Endothelial cell (in vitro differentiated cells): ENCODE measurements at places on chromosomes 6 and 20.

GRCh38 chr20:7399575-7399974, 540.7 kb downstream of the HAO1 start:
- no peak for DNase-seq

DNA sequence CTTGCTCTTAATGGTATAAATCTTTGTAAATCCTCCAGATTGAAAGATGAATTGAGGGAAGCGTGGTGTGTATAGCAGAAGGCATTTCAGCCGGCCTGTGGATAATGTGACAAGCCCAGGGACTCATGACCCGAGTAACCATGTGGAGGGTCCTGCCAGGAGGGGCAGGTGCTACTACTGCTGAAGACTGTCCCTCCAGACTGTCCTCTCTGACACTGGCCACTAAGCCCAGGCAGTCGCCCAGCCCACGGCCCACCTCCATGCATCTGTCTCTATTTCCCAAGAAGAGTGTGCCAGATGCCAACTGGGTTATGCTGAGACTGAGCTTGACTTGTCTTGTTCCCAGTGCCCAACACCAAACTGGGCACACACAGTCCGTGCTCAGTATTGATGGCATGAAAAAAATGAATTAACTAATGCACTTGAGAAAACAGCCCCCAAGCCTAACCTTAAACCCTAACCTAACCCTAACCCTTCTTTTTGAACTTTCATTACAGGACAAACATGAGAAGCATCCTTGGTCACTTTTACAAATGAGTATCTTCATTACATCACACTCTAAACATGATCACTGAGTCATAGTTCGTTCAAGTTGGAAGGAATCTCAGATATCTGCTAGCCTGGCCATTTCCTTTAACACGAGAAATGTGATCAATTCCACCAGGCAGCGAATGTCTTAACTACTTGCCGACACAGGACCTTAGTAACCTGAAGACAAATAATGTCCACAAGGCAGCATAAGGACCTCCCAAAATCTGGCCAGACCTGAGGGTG, 182.2 kb upstream of the RREB1 start:
- DNase-seq, result no peak

GRCh38 chr6:103177791-103178190, 1681.9 kb downstream of the HACE1 start:
- DNase-seq, result no peak

DNA sequence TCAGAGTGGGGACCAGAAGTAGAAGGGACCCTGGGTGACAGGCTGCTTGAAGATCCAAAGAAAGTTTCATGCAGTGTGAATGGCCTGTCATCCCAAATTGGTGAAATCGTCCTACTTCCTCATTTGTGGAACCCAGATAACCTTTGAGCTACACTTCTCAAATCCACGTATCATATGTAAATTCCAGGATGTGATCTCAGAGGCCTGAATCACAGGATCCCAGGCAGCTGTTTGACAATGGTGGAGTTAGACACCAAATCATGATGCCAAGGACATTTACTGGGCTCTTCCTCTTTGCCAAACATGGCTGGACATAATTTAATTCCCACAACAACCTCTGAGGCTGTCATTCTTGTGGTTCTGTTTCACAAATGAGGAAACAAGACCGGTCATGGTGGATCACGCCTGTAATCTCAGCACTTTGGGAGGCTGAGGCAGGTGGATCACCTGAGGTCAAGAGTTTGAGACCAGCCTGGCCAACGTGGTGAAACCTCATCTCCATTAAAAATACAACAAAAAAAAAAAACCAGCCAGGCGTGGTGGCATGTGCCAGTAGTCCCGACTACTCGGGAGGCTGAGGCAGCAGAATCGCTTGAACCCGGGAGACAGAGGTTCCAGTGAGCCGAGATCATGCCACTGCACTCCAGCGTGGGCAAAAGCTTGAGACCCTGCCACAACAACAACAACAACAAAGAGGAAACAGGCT, 39.9 kb upstream of the TTPAL start:
- no peak for DNase-seq

DNA sequence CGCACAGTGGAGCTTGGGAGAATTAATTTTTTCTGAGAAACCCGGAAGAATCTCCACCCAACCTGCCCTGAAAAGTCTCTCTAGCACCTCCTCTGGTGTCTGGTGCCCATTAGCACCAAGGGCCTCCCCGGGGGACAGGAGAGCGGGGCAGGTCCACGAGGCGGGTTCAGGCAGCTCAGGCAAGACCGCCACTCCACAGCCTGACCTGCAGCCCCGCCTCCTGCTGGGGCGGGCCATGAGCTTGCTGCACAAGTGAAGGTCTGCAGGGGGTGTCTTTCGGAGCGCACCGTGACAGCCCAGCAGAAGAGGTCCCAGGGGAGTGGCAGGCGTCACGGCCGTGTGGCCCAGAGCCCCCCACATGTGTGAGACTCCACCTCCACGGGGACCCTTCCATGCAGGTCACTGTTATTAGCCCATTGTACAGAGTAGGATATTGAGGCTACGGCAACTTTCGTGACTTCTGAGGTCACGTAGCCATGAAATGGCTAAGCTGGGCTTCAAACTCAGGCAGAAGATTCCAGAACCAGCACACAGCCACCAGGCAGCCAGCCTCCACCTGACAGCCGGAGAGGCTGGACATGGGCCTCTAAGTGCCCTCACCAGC, 63.9 kb upstream of the SLCO4A1 start:
- no peak for DNase-seq

DNA sequence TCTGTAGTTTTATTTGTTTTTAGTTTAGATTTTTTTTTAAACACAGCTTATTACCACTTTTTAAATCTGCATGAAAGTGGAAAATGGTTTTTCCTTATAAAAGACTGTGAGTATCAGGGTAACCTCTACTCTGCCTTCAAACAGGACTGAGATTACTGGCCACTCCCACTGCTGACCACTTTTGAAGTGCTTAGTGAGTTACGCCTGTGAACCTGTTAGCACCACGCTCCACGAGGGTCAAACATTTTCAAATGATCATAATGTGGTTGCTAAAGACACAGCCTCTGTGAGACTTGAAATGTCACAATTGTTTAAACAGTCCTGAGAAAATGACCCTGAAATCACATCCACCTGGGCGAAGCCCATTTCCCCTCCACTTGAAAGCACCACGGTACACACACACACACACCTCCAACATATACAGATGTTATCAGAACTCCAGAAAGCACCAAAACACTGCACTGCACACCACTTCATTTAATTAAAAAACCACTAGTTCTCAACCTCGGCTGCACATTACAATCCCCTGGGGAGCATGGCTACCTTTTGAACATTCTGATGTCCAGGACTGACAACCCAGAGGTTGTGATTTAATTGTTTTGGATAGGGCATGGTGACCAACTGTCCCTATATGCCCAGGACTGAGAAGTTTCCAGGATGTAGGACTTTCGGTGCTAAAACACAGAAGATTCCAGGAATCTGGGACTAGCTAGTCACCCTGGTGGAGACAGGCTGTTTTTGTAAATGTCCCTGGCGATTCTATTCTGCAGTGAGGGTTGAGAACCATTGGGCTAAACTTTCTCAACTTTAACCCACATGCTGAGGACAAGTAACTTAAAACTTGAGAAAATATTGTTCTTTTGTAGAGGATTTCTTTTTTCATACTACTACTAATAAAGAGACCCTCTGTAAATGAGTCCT, 176.4 kb upstream of the MYLIP start:
- DNase-seq, result no peak

GRCh38 chr6:125149256-125150144, 4.1 kb upstream of the TPD52L1 start:
- no peak for DNase-seq

GRCh38 chr20:49037962-49038387, 8.1 kb upstream of the CSE1L start:
- DNase-seq, result no peak

DNA sequence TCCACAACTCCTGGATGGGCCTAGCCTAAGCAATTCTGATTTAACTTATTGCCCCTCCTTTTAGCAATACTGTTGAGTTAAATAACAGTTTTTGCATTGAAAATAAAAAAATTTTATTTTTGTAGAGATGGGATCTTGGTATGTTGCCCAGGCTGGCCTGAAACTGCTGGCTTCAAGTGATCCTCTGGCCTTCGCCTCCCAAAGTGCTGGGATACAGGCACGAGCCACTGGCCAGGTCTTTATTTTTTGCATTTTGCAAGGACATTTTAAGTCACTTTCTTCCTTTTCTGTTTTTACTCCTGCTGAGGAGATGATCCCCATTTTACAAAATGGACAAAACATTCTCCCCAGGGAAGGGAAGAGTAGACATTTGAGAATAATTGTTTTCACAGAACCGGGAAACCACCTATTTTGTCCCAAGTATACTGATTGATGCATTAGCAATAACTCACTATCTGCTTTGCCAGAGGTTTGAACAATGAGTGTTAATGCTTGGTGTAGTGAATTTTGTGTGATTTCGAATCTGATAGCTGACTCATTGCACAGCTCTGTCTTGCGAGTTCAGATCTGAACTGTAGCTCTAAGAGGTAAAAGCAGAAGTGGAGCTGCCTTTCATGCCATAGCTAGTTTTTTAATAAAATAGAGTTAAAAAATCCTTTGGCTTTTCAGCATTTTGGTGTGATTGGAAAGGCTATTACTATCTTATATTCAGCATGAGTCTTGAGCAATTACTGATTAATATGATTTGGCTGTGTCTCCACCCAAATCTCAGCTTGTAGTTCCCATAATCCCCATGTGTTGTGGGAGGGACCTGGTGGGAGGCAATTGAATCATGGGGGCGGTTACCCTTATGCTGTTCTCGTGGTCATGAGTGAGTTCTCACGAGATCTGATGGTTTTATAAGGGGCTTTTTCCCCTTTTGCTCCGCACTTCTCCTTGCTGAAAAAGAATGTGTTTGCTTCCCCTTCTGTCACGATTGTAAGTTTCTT, 20.9 kb downstream of the IGF2R start:
- DNase-seq, result no peak

- no peak for DNase-seq
Measured at GRCh38 chr20:62823688-62824475, 7.0 kb downstream of the COL9A3 start.

GRCh38 chr20:10922941-10923340, 249.1 kb upstream of the JAG1 start:
- DNase-seq, result no peak

- DNase-seq, result no peak
Measured at GRCh38 chr20:23654000-23654399, 16.2 kb upstream of the CST3 start.

GRCh38 chr6:159389695-159390094, 220.5 kb downstream of the FNDC1 start:
- no peak for DNase-seq

DNA sequence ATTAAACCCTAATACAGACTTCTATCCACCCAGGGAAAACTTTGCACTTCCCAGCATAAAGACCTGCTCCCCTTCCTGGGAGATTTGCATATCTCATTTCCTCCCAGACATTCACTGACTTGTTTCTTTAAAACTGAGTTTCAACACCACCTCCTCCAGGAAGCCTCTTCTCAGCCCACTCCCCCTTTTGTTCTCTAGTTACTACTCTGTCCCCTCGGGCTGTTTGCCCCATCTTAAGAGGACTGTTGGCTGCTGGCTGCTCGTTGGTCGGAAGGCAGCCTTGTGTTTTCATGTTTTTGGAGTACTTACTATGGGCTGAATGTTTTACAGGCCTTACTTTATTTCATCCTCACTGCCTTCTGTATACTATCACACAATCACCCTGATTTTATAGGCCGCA, 6.6 kb downstream of the ARHGAP40 start:
- no peak for DNase-seq

GRCh38 chr20:21101453-21101931, 4.7 kb downstream of the LINC00237 start:
- DNase-seq, result peak; percentile 44

- DNase-seq, result no peak
Measured at GRCh38 chr6:21560249-21560648, 33.3 kb upstream of the SOX4 start.
